ENCODE measurements at places on chromosomes 12 and 14. TPM values are rescaled to one million over a fixed set of nuclear protein-coding genes. Genes with fewer than 3 reads are reported as not detected.

DEGS2 gene
- total RNA-seq: not detected

CHGA gene
- total RNA-seq: not detected

DNA sequence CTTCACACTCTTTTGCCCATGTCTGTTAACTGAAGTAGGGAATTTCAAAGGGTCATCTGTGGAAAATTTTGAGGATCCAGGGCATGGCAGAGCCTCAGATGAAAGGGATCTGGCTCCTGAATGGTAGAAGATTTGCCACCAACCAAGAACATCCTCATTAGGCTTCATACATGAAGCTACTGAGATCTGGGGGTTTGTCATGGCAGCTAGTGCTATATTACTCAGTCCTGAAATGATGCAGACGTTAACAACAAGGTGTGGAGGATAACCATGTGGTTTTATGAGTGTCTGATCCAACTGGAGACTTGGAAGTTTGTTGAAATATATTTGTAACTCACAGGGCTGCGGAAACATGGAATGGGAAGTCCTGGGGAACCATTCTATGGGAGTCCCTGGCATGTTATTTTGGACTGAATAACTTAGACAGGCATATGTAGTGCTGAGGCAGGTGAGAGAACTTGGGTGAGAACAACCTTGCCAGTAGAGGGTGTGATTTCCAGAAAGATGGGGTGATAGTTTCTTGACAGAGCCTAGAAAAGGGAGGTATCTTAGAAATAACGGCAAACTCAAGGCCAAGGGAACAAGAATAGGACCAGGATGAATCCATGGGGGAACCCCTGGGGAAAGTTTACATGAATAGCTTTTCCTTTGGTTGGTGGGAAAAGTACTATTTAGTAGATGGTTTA is 42.0 kb upstream of the C12orf75 start:
- no peak for DNase-seq

DIO2 gene
- total RNA-seq: 2.1 TPM

GRCh38 chr14:71722885-71723284 is 209.3 kb upstream of the RGS6 start:
- no peak for DNase-seq

GRCh38 chr12:86496595-86496994 is 240.4 kb upstream of the MGAT4C start:
- no peak for DNase-seq

GRCh38 chr14:36442824-36443241 is 77.2 kb downstream of the NKX2-1 start:
- DNase-seq: no peak

CEP170B gene
- 12.4 TPM for total RNA-seq

DNA sequence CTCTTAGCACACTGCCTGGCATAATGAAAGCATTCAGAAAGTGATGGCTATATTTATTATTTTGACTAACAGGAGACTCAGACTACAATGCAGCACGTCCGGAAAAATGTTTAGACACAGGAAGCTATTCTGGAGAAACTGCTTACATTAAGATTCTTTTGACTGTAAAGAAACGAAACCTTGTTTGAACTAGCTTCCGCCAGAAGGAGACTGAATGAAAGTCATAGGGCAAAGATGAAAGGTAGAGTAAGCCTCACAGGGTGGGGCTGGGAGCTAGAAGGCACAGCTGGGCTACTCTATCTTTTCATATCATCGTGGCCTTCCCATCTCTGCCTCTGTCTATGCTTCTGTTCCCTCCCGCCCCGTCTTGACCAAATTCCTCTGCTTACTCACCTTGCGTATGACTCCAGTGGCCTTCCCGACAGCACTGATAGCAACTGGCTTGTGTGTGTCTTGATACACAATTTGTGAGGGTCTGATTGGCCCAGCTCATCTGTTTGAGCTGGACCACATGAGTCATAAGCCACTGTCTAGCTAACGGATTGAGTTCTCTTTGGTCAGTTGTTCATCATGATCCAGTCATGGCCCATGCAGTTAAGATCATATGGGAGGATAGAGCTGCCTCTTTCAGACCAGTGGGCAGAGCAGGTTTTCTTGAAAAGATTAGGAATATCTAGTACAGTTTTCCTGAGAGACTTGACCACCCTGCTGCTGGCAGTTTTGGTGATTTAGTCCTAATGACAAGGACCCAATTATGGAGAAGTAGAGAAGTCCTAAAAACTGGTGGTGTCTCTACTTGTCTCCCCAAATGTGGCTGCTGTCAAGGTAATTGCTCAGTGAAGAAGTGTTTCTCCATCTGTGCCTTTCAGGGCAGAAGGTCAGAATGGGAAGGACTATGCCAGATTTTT is 151.5 kb upstream of the SLC38A2 start:
- no peak for DNase-seq

LRRC10 gene
- total RNA-seq: 45.0 TPM

- DNase-seq: no peak
Observed at GRCh38 chr14:35952584-35952983, 126.4 kb downstream of the BRMS1L start.

KRT72 gene
- total RNA-seq: not detected

DNA sequence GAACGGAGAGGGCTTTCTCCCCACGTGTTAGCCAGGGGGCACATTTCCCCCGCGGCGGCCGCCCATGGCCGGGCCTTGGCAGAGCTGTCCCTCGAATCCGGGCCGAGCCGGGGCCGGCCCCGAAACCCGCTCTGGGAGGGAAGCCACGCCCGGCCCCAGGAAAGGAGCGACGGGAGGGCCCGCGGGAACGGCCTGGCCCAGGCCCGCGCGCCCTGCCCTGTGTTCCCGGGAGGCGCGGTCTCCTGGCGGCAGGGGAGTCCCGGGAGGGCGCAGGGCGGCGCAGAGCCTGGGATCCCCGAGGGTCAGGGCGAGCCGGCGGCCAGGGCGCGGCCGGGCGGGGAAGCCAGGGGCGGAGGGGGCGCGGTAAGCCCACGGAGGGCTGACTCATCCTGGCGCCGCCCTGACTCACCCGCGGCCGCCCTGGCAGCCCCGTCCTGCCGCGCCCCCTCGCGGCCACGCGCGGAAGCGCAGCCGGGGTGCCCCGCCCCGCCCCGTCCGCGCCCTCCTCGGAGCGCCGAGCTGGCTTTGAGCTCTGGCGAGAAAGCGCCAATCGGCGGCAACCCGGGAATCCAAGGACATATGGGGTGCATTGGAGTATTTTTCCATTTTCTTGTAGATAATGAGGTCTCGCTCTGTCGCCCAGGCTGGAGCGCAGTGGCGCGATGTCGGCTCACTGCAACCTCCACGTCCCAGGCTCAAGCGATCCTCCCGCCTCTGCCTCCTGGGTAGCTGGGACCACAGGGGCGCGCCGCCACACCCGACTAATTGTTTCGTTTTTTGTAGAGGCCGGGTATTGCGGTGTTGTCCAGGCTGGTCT is 31.8 kb upstream of the PLEKHG6 start:
- DNase-seq: peak; percentile 82

DNA sequence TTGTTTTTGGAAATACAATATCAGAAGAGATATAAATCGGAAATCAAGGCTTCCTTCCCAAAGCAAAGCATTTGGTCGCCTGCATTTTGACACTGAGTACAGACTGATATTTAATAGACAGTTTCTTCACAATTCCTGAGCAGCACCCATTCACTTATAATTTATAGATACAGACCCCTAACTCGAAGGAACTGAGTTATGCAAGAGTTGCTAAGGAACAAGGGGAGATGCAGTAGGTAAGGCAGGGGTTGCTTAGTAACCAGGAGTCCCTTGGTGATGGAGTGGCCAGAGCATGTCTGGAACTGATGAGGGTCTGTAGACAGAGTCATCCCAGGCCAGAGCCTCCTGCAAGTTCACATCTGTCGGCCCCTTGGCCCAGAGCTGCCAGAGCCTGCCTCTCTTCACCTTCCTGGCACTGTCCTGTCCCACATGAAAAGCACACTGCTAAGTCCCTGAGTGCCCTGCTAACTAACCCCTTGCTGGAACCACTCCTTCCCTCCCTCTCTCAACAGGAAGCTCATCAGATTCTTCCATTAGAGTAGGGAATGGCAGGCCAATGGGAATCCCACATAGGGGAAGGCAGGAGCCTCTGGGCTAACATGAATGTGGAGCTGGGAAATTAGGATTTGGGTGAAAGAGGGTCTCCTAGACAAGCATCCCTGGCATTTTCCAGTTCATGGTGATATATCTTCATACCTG is 3.6 kb upstream of the DHRS2 start:
- no peak for DNase-seq

GRCh38 chr12:49019443-49020324 is 1.1 kb upstream of the PRKAG1 start:
- no peak for DNase-seq

DNA sequence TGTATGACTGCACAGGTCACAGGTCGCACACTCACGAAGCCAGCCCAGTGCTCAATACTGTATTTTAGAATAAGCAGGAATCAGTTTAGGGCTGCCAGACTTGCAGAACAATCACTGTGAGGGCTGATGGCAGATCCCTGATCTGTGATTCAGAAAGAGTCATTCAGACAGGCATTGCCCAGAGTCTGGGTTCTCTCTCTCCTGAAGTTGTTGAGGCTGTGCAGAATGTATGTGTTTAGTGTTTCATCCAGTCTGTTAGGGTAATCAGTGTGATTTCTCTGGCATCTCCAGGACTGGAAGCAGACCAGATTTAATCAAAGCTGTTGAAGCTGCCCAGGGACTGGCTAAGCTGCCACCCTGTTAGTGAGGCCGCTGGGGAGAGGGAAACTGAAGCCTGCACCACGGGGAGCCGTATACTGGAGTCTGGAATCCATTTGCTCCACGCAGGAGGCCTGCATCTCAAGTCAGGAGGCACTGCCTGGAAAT is 69.3 kb downstream of the ETV6 start:
- no peak for DNase-seq

GRCh38 chr14:91464615-91465205 is 45.4 kb downstream of the PPP4R3A start:
- no peak for DNase-seq

KRT73 gene
- not detected for total RNA-seq

ENDOU gene
- total RNA-seq: 0.14 TPM

- DNase-seq: no peak
Observed at GRCh38 chr14:99132821-99133635, 139.0 kb downstream of the BCL11B start.

GRCh38 chr14:100605706-100606686 is 18.8 kb upstream of the BEGAIN start:
- no peak for DNase-seq

RIPK3 gene
- 1.7 TPM for total RNA-seq

WNT1 gene
- total RNA-seq: not detected

GRCh38 chr12:107749083-107749482 is 11.9 kb downstream of the PRDM4 start:
- DNase-seq: no peak

GRCh38 chr14:27688841-27689444 is 1077.6 kb upstream of the FOXG1 start:
- DNase-seq: no peak

NYNRIN gene
- total RNA-seq: 4.2 TPM

- no peak for DNase-seq
Observed at GRCh38 chr12:47411966-47412365, 293.9 kb downstream of the RPAP3 start.

CLECL1 gene
- 0.54 TPM for total RNA-seq

EEA1 gene
- total RNA-seq: 27.5 TPM

SCN8A gene
- not detected for total RNA-seq
